ENCODE measurements at places on chromosomes 12 and 14.

DNA sequence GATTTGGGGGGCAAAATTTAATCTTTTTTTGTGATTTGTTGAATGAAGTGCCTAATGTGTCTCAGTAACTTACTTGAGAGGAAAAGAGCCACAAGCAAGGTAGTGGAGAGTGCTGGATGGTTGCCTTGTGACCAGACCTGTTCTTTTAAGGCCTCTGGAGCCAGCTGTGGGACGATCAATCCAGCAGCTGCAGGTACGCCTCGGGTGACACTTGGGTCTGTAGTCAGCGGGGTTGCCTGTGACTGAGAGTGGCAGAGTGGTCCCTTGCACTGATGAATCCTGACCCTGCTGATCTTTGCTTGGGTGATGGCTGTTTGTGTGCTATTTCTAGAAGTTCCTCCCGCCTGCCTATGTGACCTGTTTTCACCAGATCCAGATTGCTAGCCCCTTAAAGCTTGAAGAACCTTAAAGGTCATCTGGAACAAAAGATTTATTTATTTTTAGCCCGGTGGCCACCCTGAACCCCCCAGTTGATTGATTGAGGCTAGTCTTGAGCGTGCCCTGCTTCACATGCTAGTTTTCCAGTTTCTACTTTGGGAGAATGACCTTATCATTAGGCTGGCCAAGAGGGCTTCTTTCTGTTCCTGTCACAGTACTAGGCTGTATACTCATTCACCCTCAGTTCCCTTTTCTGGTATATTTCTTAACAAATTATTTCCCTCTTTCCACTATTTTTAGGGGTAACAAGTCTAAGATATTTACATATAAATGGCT is 23.2 kb downstream of the PRKCH start:
- DNase-seq, result no peak

- no peak for DNase-seq
Measured at GRCh38 chr12:53612978-53613377, 13.2 kb downstream of the ATF7 start.

- no peak for DNase-seq
Measured at GRCh38 chr12:102029141-102029540, 32.6 kb downstream of the WASHC3 start.

DNA sequence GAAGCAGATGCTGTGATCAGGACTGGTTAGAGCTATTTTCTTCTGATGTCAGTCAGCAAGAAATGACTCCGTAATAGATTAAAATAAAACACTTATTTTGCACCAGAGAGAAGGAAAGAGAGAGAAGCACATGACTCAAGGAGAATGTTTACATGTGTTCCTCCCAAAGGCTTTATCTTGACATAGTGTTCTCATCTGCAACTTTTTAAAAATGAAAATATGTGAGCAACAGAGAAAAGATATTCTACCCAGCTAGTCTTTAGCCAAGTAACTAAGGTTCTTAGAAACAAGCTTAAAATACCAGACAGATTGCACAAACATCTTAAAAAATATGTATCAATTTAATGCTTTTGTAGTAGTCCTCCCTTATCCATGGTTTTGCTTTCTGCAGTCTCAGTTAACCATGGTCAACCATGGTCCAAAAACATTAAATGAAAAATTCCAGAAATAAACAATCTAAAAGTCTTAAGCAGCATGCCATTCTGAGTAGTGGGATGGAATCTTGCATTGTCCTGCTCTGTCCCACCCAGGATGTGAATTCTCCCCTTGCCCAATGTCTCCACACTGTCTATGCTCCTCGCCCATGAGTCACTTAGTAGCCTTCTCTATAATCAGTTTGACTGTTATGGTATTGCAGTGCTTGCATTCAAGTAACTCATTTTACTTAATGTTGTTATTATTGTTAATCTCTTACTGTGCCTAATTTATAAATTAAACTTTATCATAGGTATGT is 9.9 kb downstream of the SERPINA10 start:
- DNase-seq, result no peak

- no peak for DNase-seq
Measured at GRCh38 chr12:72272731-72273498, 745 bp downstream of the TRHDE start.

DNA sequence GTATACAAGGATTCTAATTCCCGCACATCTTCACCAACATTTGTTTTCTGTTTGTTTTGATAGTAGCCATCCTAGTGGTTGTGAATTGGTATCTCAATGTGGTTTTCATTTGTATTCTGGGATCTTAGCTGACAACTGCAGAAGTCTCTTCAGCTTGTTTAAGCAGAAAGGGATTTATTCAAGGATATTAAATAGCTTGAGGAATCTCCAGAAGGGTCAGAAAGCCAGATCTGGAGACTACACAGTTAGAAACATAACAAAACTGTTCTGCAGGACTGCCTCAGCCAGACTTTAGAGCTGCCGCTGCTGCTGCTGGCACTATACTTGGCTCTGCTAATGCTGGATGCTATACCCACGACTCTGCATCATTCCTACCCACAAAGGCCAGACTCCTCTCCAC is 13.4 kb upstream of the CDKL1 start:
- no peak for DNase-seq

GRCh38 chr12:15677228-15677627 is 112.0 kb downstream of the EPS8 start:
- no peak for DNase-seq

DNA sequence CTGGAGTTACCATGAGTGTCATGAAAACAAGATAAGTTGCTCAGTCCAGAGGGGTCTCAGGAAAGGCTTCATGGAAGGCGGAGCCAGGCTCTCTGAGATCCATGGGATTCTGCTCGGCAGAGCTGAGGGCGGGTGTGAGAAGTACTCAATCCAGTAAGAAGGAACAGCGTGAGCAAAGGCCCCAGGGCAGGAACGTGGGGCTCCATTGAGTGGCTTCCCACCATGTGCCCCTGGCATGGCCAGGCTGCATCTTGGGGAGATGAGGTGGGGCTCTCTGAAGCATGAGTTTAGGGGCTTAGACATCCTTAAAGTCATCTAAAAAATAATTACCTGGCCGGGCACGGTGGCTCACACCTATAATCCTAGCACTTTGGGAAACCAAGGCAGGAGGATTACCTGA is 58.0 kb downstream of the ARL6IP4 start:
- DNase-seq, result no peak

GRCh38 chr14:93901813-93902212 is 25.3 kb upstream of the FAM181A start:
- DNase-seq, result no peak

- DNase-seq, result no peak
Measured at GRCh38 chr14:59225281-59225680, 36.8 kb downstream of the DAAM1 start.

- DNase-seq, result no peak
Measured at GRCh38 chr12:129230995-129231394, 377.7 kb downstream of the GLT1D1 start.

- DNase-seq, result no peak
Measured at GRCh38 chr12:7210642-7211151, 21.2 kb downstream of the PEX5 start.

GRCh38 chr12:87469295-87469694 is 559.9 kb downstream of the C12orf50 start:
- no peak for DNase-seq

GRCh38 chr12:9509464-9510161 is 98.1 kb downstream of the KLRB1 start:
- no peak for DNase-seq

GRCh38 chr12:76346798-76347420 is 1.3 kb downstream of the BBS10 start:
- no peak for DNase-seq

DNA sequence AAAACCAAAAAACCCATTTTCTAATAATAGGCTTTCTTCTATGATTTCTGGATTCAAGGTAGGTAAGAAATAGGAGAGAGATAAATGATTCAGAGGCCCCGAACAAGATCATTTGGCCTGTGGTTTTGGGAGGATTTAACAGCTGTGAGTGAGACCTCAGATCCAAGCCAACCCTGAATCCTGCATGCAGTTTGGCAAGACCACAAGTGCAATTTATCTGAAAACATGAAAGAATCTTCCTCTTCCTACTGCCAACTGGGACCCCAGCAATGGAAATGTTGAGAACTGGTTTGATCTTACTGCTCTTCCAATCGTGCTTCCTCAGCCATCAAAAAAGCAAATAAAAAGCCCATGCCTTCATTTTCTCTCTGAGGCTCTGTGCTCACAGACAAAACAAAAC is 519.7 kb upstream of the TBX3 start:
- no peak for DNase-seq

DNA sequence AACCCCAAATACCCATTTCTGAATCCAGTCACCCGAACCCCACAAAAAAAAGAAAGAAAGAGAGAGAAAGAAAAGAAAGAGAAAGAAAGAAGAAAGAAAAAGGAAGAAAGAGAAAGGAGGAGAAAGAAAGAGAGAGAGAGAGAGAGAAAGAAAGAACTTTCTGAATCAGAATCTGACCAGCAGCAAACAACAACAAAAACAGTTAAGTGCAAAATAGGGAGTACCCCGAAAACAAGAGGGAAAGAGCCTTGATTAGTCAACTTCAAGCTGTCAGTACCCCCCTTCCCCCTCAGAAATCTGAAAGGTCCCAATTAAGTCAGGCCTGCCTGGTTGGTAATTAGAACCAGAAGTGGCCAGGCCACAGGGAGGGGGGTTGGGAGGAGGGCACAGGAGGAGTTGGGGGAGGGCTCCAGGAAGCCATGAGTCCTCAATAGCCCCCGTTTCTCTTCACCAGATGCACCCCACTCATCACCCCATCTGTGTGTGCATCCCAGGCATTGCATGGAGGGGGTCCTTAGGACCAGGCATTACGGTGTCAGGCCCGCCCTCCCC is 9.8 kb downstream of the RARG start:
- no peak for DNase-seq

GRCh38 chr14:51609251-51609954 is 42.3 kb upstream of the FRMD6 start:
- DNase-seq, result no peak

- DNase-seq, result no peak
Measured at GRCh38 chr14:76431538-76431937, 55.6 kb downstream of the ESRRB start.

DNA sequence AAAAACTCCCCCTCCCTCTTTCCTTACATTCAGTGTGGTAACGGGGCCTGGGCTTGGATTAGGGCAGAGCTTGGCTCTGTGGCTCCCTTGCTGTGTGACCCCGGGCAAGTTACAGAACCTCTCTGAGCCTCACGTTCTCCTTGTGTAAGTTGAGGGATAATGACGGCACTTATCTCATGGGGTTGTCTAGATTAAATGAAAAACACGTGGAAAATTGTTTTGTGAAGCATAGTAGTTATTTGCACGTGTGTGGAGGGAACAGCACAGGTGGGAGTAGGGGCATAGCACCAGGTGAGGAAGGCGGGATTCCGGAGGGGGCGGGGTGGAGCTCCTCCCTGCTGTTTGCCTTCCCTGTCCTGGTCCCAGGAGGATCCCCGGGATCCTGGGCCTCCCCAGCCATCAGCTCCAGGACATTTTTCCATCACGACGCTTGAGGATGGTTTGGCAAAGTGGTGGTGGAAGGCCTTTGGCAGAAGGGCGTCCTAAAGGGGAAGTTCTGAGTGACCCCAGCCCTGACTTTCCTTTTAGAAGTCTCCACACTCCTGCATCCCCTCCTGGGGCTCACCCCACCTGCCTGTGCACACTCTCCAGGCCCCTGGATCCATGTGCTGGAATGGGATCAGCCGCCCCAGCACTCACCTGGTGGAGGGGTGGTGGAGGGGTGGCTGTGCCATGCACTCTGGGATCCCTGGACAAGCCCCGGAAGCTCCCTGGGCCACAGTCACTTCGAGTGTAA is 22.7 kb downstream of the LRTM2 start:
- no peak for DNase-seq

DNA sequence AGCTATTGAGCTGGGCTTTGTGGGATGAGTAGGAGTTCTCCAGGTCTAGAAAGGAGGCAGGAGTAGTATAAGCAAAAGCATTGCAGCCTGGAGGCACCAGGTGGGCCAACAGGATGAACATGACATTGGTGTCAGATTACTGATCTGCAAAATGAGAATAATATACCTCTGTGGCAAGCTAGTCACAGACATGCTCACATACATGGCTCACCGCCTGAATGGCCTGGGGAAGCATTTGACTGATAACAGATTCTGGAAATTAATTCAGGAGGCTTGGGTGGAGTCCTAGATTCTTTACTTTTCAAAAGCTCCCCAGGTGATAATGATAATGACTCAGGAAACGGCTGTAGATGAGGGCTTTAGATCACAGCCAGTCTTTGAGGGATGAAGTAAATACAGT is 709 bp downstream of the TCL1B start:
- no peak for DNase-seq

GRCh38 chr12:52300796-52301691 is 9.7 kb upstream of the KRT81 start:
- DNase-seq, result no peak

DNA sequence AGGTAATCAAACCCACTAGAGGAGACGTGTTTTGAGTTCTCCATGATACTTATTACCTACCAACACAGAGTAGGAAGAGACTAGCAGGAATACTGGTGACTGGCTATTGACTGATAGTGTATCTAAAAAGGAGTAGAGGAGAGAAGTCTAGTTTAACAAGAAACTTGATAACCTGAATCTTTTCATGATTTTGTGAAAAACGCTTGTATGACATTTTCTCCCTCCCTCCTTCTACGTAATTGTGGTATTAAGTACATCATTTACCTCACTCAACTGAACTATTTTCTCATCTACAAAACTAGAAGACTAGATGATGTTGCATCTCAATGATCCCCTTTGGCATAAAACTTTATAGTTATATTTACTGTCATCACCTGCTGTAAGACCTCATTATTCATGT is 107.4 kb downstream of the PPP1R12A start:
- DNase-seq, result no peak

DNA sequence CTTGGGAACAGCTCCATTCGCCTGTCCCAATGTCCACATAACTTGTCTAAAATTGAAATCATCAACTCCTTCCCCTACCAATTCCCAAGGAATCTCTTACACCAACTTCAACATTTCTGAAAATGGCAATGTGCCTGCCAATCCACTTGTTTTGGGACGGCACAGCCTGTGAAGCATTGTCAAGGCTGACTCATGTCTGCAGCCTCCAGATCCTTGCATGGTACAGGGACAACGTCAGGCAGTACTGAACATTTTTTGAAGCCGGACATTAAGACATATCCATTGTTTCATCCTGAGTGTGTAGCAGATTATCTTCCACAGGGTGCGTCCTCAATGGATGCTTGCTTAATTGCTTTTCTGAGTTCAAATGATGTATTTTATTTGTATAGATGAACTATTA is 794.1 kb downstream of the BCL11B start:
- no peak for DNase-seq

DNA sequence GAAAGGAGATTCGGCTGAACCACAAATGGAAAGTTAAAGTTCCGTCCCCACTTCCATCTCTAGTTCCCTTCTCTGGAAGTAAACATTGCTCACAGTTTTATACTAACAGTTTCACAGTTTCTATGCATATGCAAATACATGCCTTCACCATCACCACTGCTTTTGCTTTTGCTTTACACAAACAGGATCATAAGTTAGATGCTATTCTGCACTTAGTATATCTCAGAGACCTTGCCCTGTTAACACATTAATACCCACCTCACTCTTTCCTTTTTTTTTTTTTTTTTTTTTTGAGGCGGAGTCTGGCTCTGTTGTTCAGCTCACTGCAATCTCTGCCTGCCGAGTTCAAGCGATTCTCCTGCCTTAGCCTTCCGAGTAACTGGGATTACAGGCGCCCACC is 890 bp downstream of the TEP1 start:
- no peak for DNase-seq

GRCh38 chr12:54430471-54431069 is 11.5 kb upstream of the ITGA5 start:
- DNase-seq, result no peak

GRCh38 chr14:92565040-92565717 is 51.6 kb downstream of the RIN3 start:
- no peak for DNase-seq

Data from GM18507 (cell line).